ENCODE measurements at places on chromosomes 16 and 17.

DNA sequence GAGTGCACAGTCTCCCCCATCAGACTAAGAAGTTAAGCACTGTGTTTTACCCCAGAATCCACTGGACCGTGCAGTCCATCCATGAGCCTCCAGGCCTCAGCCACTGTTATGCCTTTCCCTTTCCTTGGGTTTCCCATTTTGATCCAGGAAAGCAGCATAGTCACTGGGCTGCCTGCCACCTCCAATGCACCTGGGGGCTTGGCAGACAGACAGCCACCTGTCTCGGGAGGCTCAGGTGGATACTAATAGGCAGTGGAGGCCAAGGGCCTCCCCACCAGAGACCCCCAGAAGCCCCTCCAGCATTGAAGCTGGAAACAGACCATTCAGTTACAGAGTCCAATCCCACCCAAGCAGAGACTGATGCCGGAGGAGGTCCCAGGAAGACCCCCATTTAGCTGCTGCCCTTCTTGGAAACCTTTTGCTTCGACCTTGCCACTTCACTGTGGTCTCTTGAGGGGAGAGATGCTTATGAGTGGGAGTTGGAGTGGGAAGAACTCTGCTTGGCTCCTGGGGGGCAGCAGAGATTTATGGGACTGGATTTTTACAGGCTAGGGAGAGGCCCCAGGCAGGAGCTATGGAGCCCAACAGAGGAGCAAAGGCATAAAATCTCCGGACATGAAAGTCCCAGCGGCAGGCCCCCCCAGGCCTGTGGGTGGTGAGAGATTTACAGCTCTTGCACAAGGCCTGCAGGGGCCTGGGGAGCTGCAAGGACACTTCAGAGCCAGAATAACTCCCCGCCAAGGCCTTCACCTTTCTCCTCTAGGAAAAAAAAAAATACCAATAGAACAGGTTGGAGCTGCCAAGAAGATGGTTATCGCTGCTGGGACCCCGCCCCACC, 12.2 kb upstream of the SP2 start:
- DNase-seq, result no peak

DNA sequence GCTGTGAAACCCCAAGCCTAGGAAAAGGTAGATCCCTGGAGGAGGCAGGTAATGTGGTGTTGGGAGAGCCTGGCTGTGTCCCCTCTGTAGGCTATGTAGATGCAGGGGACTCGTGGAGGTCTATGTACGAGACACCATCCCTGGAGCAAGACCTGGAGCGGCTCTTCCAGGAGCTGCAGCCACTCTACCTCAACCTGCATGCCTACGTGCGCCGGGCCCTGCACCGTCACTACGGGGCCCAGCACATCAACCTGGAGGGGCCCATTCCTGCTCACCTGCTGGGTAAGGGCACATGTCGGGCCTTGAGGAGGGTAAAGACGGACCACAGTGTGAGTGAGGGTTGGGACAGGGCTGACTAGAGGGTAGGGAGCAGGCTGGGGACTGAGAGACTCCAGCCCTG, 12.0 kb downstream of the ACE start:
- DNase-seq, result no peak

DNA sequence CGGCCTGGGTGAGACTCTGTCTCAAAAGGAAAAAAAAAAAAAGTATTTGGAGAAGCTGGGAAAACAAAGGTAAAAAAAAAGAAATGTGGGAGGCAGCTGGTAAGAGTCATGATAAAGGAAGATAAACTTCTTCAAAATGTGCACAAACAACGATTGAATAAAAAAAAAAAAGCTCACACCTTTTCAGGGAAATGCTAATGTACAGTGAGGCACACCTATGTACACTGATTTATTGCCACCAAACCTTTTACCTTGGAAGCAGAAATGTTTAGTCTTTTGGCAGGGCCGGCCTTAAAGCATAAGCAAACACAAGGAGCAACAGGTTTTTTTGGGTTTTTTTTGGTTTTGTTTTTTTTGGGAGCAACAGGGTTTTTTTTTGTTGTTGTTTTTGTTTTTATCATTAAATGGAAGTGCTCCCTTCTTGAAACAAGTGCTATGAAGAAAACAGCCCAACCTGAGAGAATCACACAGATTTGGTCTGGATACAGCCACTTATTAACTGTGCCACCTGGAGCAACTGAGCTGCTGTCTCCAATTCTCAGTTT, 29.8 kb upstream of the KCNJ2 start:
- DNase-seq, result no peak

DNA sequence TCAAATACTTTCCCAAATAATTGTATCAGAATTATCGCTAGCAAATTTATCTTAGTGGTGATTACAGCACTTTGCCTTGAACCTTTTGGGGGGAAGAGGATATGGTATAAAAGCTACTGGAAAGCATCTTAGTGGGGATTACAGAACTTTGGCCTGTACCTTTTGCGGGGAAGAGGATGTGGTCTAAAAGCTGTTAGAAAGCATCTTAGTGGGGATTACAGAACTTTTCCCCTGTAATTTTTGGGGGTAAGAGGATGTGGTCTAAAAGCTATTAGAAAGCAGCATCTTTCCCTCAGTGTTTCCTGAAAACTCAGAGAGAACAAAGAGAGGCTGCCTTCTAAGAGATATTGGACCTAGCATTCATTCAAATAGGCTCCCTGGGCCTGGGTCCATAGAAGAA, 4.1 kb downstream of the SLFN12 start:
- DNase-seq, result no peak

DNA sequence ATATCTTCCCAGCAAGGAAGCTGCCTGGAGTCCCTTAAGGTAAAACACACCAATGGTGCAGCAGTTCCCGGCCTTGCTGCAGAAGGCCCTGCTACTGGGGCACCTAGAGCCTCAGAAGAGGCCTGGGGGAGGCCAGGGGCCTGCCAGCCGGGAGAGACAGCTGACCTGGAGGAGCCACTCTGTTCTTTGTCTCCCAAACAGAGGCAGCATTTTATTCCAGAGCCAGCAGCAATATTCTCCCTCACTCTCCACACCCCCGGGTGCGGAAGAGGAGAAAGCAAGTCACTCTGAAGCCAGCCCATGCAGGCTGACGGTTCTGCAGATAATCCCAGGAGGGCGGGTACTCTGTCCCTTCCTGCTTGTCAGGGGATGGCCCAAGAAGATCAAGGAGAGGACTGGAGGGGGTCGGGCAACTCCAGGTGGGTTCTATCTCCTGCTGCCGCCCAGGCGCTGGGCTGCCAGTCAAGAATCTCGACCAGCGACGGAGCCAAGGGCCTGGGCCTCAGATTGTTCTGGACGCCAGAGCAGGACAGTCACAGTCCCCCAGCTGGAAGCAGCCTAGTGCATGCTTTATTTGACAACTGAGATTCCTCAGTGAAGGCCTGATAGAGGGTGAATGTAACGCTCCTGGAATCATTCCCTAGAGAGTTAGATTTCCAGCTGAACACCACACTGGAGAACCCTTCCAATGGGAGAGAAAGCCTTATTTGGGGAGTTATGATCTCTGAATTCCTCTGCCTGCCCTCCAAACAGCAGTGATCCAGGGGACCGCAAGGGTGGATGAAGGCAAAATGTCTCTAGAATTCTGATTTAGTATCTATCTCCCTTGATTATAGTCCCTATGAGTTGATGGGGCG, 1.1 kb upstream of the KIFC3 start:
- DNase-seq, result no peak
